ENCODE measurements at places on chromosomes 12 and 14.

GRCh38 chr14:64190974-64191502 is 103.1 kb downstream of the ESR2 start:
- DNase-seq = no peak

- DNase-seq = no peak
Observed at GRCh38 chr14:83301791-83302190, 1768.1 kb upstream of the SEL1L start.

- no peak for DNase-seq
Observed at GRCh38 chr12:116434155-116435011, 124.8 kb upstream of the MAP1LC3B2 start.

GRCh38 chr14:50728836-50729235 is 60.7 kb upstream of the SAV1 start:
- no peak for DNase-seq

DNA sequence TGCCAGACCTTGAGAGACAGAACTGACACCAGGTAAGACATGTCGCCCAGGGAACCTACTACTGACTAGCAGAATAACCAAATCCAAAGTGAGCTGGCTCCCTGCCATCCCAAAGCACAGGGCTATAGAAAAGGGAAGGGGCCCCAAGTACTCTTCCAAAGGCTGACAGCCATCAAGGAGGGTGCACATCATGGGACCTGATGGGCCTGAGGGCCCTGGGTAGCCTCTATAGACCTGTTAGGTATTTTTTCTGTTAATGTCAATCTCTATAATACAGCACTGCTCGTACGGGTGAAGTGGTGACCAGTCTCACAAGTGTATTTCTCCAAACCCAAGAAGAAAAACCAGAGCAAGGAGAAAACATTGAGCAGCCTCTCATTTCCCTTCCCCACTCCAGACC is 171.6 kb downstream of the ITPR2 start:
- no peak for DNase-seq

- DNase-seq = no peak
Observed at GRCh38 chr12:40697566-40698259, 5.5 kb downstream of the CNTN1 start.

Measured in stimulated activated CD4-positive, alpha-beta T cell treated with anti-CD3 and anti-CD28 coated beads, Interleukin-2, amount 100 ng/mL, for 48 hours (primary cell).